ENCODE measurements at places on chromosomes 1 and 21.

GRCh38 chr1:45762291-45762690, 11.8 kb upstream of the IPP start:
- no peak for DNase-seq

DNA sequence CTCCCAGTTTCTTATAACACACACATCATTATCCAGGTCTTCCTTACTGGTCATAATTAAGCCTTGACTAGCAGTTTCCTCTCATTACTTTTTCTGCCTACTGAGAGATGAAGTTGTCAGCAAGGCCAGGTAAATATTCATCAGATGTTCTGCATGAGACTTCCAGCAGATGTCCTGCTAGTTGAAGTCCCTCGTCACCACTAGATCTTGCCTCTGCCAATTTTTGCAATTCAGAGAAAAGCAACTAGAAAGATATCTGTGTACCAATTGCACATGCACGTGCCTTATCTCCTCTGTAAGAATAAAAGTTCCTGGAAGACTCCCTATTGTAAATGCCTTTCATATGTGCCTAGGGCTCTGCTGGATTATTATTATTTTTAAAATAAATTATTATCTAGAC, 18.3 kb downstream of the ACKR1 start:
- DNase-seq = no peak

DNA sequence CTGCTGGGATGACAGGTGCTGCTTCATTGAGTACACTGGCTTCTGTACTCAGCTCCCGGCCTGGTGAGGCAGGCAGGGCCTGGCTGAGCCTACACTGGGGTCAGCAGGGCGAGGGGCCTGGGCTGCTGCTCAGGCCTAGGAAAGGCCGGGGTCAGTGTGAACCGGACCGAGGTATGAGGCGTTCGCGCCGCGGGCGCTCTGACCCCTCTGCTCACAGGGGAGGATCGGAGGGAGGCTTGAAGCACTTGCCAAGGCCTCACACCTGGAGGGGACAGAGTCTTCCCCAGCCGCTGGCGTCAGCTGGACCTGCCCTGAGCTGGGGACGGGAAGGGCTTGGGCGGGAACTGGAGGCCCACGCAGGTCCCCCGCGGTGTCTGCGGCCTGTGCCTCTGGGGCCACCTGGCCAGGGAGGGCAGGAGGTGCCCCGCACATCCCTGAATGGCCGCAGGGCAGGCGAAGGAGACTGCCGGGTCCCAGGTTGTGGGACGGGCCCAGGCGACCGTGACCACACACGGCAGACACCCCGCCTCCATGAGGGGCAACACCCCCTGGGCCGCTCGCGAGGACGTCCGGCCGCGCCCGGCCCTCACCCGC, 466 bp downstream of the PEX10 start:
- DNase-seq = no peak

GRCh38 chr1:12496154-12496961, 121.7 kb downstream of the DHRS3 start:
- no peak for DNase-seq

DNA sequence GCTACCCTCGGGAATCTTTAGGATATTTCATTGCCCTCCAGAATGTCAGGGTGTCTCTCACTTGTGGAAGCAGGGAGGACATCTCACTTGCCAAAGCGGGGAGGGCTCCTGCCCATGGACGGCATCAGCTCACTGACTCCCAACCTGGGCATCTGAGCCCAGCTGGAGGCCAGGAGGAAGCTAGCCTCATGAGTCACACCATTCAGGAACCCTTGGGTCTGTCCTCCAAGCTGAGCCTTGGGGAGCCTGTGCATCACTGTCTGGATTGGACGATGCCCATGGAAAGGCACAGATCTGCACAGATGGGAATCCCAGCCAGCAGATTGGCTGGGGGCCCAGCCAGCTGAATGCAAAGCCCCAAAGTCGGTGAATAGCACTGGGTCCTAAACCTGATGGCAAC, 25.2 kb downstream of the WNT3A start:
- DNase-seq = no peak

- no peak for DNase-seq
These were observed 385.9 kb downstream of the CAMTA1 start for GRCh38 chr1:7171168-7171567.

DNA sequence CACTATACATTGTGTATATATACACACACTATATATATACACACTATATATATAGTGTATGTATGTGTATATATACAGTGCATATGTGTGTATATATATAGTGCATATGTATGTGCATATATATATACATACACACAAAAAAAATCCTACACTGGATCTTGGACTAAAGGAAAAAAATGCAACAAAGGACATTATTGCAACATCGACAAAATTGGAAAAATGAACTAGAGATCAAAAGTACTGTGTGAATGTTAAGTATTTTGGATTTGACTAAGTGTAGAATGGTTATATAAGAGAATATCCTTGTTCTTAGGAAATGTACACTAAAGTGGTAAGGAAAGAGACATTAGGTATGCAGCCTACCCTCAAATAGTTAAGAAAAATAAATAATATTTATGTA, 36.5 kb downstream of the SMYD3 start:
- no peak for DNase-seq

GRCh38 chr1:3551290-3551678, 60.0 kb downstream of the MEGF6 start:
- no peak for DNase-seq

- DNase-seq = no peak
These were observed 8.9 kb downstream of the RALGPS2 start for GRCh38 chr1:178733972-178734371.

DNA sequence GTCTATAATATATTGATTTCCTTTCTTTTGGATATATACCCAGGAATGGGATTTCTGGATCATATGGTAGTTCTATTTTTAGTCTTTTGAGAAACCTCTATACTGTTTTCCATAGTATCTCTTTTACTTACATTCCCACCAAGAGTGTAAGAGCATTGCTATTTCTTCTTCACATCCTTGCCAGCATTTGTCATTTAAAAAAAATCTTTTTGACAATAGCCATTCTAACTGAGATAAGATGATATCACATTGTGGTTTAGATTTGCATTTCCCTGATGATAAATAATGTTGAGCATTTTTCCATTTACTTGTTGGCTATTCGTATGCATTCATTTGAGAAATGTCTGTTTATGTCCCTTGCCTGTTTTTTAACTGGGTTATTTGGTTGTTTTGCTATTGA, 467.4 kb downstream of the COL11A1 start:
- no peak for DNase-seq

- no peak for DNase-seq
These were observed 47.7 kb downstream of the CDC42BPA start for GRCh38 chr1:227270554-227270953.

GRCh38 chr1:236144033-236144432, 1.7 kb downstream of the GPR137B start:
- no peak for DNase-seq

DNA sequence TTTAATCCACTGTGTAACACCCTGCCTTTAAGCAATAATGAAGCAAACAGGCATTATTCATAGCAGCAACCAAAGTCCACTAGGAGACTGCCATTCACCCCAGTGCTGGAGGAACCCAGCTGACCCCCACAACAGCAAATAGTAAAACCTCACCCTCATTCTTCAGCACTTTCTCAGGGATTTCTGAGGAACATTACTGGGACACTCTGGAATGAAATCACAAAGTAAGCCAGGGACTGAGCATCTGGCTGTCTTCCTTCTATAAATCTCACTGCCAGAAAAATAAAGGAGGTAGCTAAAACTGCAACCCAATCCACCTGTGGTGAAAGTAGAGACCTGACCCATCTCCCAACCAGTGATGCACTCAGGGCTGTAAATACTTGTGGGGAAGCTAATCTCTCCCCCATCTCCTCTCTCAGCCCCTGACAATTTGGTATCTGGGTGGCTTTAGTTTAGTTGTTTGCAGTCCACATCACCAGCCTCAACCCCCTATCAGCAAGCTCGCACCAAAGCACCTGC, 47.1 kb downstream of the COL6A1 start:
- DNase-seq = peak; percentile 23

DNA sequence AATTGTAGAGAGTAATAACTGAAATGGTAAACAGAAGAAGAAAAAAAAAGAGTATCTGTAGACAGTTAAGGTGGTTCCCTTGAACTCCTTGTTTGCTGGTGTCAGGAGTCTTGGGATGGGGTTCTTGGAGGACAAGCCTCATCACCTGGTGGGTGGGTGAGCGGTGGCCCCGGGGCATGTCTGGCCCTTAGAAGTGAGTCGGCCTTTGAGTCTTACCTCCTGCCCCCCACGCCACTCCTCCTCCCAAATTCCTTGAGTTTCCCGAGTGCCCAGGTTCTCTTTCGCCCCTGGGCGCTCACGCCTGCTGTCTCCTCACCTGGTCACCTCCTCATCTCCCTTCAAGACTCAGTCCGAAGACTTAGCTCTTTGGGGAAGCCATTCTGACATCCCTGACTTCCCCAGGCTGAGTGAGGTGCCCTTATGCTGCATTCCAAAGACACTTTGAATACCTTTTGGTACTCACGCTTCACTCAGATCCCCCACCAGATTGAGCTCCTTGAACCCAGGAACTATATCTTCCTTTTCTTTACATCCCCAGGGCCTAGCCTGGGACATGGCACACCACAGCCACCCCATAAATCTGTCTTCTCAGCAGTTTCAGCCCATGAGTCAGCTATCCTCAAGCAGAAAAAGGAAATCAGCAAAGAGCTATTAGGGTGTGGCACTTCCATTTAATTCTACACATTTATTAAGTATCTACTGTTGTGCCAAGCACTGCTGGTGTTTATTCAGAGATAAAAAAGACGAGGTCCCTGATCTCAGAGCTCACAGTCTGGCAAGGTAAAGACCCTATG, 13.5 kb upstream of the IKBKE start:
- DNase-seq = no peak

GRCh38 chr1:12163210-12163609, 3.6 kb upstream of the TNFRSF1B start:
- no peak for DNase-seq

GRCh38 chr1:156420205-156421061, 51.4 kb downstream of the RHBG start:
- no peak for DNase-seq

GRCh38 chr1:153922076-153922971, 448 bp downstream of the GATAD2B start:
- no peak for DNase-seq

GRCh38 chr1:243942196-243943150, 92.4 kb upstream of the AKT3 start:
- DNase-seq = no peak

DNA sequence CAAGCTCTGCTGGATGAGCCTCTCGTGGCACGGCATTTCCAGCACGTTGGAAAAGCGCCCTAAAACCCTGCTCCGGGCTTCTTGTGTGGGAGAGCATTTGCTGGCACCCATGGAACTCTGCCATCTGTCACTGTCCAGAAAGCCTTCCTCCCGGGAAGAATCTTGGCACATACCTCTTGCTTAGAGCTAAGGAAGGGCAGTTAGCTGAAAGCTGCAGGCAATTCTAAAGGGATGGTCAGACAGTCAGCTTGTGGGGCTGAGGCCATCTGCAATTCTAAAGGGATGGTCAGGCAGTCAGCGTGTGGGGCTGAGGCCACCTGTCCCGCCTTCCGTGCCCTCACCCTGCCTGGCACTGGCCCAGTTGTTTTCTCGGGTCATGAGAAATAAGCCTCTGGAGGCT, 139.0 kb upstream of the TMEM51 start:
- no peak for DNase-seq

DNA sequence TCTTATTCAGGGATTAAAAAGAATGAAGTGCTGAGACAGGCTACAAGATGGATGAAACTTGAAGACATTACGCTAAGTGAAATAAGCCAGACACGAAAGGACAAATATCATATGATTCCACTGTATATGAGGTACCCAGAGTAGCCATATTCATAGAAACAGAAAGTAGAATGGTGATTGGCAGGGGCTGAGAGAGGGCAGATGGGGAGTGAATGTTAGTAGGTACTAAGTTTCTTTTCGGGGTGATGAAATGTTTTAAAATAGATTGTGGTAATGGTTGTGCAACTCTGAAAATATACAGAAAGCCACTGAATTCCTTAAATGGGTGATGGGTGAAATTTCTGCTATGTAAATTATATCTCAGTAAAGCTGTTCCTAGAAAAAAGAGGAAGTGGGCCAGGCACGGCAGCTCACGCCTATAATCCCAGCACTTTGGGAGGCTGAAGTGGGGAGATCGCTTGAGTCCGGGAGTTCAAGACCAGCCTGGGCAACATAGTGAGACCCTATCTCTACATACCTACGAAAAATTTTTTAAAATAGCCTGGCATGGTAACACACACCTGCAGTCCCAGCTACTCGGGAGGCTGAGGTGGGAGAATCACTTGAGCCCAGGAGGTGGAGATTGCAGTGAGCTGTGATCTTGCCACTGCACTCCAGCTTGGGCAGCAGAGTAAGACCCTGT, 15.9 kb downstream of the SLC27A3 start:
- DNase-seq = peak; percentile 90

- DNase-seq = no peak
These were observed 32.7 kb downstream of the MRPS6 start for GRCh38 chr21:34105947-34106541.

DNA sequence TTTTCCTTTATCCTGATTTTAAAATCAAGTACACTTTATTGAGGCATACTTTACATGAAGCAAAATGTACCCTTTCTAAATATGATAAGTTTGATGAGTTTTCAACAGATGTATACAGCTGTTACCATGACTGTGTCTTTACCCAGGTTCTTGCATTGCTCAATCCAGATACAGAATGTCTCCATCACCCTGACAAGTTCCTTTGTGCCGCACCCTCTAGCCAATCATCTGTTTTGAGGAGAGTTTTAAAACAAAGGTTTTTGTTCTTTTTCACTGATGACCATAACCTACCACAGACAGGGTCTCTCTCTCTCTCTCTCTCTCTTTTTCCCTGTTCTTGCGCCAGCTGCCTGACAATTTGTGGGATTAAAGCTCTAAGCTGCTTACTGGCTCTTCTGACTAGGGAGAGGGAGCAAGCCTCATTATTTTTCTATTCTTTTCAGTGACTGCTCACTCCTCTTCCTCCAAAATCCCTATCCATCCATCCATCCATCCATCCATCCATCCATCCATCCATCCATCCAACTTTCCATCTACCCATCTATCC, 1.2 kb upstream of the KCNE1 start:
- no peak for DNase-seq

DNA sequence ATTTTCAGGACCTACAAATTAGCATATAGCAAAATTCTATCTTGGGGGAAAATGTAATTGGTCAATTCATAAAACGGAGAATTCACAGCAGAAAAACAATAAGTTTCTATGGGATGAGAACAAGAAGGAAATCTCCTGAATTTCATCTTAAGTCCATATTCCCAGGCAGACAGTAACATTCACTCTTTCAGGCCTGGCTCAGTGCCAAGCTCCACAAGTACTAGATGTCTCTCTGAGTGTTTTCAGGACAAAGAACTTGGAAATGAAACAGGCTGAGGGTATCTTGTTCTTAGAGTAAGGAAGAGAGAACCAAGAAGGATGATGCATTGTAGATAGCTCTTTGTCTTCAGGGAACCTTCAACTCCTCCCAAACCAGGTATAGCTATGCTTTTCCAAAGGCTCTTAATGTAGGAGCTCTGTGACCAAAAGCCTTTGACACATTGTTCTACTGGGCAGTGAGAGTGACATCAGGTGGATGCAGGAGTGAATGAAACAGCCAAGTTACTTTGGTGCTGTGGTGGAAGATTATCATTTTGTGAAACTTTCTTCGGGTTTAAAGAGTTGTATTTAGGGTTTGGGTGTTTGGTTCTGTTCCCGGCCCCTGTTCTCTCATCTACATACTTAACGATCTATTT, 298.3 kb downstream of the GPATCH2 start:
- DNase-seq = no peak

All from fibroblast of skin of left biceps (primary cell).